GM04504 (cell line): ENCODE measurements at places on chromosomes 7 and 10.

- no peak for DNase-seq
Observed at GRCh38 chr10:102646610-102647442, 2.5 kb downstream of the TRIM8 start.

DNA sequence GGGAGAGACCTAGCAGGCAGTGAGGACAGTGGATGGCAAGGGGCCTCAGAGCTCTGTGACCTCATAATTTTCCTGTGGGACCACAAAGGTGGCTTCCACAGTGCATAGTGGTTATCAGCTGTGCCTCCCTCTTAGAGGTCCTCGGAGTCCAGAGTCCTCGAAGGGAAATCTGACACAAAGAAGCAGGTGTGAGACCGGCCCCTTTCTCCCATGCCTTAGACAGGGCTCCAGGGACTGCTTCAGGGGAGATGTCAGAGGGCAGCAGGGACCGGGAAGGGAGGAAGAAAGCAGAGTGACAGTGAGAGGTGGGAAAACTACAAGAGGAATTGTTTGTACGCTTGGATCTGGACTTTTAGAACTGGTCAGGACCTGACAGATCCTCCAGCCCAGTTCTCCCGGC, 66.3 kb downstream of the BAMBI start:
- no peak for DNase-seq

- DNase-seq, result no peak
Observed at GRCh38 chr7:75870557-75871161, 8.2 kb upstream of the RHBDD2 start.

- DNase-seq, result no peak
Observed at GRCh38 chr10:48937796-48938195, 1.8 kb downstream of the LRRC18 start.

DNA sequence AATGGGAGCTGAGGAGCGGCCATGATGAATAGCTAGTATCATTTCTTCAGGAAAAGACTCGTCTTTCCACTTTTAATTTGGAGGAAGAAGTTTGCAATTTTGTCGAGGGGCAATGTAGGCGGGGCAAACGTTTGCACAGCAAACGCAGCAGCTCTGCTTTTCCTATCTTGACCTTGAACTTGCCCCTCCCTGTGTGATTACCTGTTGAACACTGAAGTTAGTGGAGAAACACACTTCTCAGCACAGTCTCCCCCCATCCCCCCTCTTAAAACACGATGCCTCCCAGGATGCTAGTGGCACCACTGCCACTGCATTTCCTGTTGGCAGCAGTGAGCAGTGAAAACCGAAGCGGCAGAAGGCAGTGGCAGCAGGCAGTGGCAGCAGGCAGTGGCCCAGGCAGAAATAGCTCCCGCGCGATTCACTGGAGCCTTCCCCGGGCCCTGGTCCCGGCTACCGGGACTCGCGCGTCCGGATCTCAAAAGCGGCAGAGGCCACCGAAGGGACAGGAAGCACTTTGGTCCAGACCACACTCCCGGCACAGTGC, at the start of gene EPDR1:
EPDR1 (plus strand) TSS at position 336 of the 544 bp plus-strand sequence. CDS start 300 bp downstream, outside the sequence.
- peak; percentile 24 for DNase-seq

- peak; percentile 56 for DNase-seq
Observed at GRCh38 chr7:43363035-43363791, 219.7 kb upstream of the STK17A start.

DNA sequence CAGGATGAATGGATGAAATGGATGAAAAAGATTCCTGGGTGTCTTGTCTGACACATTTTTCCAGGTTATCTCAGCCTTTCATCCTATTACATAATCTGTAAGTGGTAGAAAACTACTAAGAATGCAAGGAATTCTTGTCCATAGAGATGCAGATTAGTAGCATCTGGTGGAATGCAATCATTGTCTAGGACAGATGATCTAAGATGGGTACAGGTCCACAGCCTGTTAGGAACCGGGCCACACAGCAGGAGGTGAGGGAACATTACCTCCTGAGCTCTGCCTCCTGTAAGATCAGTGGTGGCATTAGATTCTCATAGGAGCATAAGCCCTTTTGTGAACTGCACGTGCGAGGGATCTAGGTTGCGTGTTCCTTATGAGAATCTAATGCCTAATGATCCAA, 225.0 kb downstream of the CALN1 start:
- no peak for DNase-seq

DNA sequence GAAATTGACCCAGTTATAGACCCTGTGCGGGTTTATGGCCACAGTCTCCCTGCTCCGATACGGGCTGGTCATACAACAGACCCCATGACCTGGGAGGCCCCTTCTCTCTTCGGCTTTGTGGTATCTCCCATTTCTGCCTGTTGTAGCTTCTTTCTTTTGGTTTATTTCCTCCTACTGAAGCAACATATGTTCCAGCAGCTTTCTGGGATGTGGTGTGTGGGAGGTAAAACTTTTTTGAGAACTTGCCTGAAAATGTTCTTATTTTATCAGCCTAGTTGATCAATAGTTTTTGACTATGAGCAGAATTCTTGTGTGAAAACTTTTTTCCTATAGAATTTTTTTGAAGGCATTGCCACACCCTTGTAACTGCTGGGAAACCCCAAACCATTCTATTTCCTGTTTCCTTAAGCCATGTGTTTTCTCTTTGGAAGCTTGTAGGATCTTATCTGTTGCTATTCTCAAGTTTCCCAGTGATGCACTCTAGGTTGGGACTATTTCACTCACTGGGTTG, 80.0 kb downstream of the DAGLB start:
- no peak for DNase-seq

- no peak for DNase-seq
Observed at GRCh38 chr7:155560982-155561686, 14.8 kb upstream of the CNPY1 start.

DNA sequence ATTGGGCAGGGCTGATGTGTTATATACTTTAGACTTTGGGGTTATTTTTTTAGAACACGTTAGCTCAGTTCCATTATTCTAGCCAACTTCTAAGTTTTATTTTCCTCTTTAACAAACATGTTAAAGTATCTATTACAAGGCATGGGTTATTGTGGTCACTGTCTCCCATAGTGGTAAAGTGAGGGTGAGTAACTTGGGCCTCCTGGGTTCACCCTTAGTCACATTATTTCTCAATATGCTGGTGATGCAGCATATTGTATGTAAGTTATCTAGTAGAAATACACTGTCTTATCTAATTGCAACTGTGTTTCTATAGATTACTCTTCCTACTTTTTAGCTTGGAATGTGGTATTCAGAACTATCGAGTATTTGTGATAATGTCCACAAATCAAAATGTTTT, 65.9 kb downstream of the BBS9 start:
- peak; percentile 53 for DNase-seq
